ENCODE measurements at places on chromosomes 12 and 14.
A peak's percentile ranks its signal among the peaks of the same experiment; 100 is the strongest.

DNA sequence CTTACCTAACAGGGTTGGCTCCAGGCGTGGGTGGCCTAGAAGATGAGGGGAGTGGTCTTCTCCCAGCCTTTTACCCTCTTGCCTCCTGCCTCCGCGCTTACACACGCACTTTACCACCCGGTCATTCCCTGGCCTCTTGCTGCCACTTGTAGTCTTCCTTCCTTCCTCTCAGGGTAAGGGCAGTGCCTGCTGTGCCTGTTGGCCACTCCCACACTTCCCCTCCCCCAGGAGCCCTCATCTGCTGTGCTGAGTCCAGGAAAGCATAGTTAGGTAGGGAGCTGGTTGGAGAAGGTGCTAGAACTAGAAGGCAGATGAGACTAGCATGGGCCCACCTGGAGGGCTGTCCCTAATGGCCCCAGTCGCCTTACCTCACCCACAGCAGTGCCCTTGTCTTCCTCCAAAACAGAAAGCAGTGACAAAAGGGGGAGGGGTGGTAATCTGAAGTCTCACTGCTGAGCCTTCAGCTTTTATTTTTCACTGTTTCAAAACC is 54.3 kb upstream of the SRSF5 start:
- no peak for DNase-seq

- peak; percentile 83 for DNase-seq
Measured at GRCh38 chr12:124496584-124496983, 70.8 kb downstream of the NCOR2 start.

DNA sequence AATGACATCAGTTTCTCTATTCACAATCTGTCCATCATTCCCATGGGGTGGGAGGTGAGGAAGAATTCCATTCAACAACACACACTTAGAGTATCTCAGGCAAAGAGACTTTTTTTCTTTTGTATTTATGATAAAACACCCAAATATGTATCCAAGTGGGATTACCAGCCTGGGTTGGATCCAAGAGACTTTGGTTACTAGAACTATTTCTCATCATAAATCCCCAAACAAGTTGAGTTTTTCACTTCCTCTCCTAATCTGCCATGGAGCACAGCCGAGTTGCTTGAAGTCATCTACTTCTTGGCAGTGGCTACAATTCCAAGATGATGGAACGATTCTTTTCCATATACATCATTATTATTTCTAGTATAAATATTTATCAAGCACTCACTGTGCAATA is 209.2 kb upstream of the HMGA2 start:
- DNase-seq = no peak

GRCh38 chr12:106088246-106088808 is 50.4 kb downstream of the NUAK1 start:
- DNase-seq = no peak

DNA sequence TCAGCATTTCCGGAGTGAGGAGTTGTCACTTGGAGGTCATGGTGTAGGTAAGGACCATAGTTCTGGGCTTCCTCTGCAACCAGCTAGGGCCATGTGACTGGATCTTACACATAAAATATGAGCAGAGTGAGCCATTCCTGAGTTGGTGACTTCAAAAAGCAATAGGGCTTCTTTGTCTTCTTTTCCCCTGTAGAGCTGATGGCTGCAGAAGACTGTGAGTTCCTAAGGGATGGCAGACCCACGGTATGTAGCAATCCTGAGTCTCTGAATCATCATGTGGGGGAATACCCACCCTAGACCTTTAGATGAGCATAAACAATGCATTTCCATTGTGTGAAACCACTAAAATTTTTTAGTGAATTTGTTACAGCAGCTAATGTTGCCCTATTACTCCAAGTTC is 151.1 kb upstream of the TBX3 start:
- no peak for DNase-seq

DNA sequence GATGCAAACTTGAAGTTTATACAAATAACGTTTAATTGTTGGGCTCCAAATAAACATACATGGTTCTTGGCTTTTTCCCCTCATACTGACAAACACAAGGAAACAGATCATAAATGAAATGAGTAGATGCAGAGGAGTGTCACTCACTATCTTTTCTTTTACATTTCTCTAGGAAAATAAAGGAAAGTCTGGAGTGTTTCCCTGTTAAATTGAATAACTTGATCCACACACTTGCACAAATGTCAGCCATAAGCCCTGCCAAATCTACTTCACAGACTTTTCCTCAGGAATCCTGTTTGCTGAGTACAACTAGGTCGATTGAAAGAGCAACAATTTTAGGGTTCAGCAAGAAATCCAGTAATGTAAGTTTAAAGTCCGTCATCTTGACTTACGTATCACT is 175.3 kb downstream of the PLCZ1 start:
- no peak for DNase-seq

- DNase-seq = no peak
Measured at GRCh38 chr14:100299238-100299560, 7.0 kb downstream of the SLC25A29 start.

DNA sequence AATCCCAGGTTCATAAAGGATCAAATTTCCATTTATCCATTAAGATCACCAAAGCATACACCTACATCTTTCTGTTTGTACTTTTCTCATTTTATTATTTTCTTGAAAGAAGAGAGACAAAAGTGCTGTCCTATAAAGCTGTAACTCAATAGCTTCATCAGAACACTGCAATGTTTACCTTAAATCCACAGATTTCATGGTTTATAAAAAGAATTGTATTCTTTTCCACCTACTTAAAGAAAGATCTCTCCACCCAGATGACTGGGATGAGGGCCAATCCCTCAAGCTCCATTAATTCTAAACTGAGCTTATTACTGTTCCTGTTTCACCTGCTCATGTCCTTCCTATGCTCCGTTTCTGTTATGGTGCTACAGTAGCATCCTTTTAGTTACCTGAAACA is 470.6 kb downstream of the BCAT1 start:
- no peak for DNase-seq

DNA sequence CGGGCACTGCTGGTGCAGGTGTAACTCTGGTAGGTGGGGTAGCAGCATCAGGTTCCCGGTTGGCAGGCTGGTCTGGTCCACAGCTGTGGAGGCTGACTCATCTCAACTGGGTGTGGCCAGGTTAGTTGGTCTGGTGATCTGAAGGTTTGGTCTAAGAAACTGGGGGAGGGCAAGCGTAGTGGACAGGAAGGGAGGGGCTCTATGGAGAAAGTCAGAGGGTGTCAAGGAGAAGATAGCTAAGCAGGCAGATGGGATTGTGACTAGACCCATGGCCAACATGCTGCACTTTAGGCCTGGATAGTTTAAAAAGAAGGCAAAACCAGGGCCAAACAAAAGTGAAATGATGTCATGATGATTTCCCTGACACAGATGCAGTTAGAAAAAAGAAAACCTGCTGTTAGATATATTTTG is 7.9 kb downstream of the TRIM9 start:
- DNase-seq = no peak

DNA sequence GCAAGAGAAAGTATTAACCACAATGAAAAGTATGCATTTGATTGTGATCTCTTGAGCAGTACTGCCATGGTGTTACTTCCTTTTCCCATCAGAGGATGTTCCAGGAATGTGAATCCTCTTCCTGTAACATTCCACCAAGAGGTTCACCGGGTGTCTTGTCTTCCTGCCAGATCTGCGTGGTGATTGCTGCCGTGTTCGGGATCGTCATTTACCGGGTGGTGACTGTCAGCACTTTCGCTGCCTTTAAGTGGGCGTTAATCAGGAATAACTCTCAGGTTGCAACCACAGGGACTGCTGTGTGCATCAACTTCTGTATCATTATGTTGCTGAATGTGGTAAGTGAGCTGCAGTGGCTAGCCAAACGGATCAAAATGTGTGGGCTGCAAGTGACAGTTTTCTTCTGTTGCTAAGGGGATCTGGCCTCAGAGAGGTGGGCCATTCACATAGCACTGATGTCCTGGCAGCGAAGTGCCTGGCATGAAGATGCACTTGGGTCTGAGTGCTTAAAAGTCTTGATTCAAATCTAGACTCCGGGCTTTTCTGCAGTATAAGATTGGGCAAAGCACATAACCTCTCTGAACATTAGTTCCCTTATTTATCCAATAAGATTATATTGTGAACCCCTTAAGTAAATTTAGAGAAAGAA is 123.4 kb downstream of the SLC5A8 start:
- no peak for DNase-seq
